GM23338 (cell line): ENCODE measurements at places on chromosomes 7 and 10. TPM values are rescaled to one million over a fixed set of nuclear protein-coding genes. Genes with fewer than 3 reads are reported as not detected.

- peak; percentile 4 for DNase-seq
Observed at GRCh38 chr10:59435707-59436106, 73.4 kb upstream of the FAM13C start.

NEUROD6 gene
- not detected in 2 replicates for total RNA-seq

GRCh38 chr7:28706584-28706983 is 251.5 kb downstream of the TRIL start:
- no peak for DNase-seq

DNA sequence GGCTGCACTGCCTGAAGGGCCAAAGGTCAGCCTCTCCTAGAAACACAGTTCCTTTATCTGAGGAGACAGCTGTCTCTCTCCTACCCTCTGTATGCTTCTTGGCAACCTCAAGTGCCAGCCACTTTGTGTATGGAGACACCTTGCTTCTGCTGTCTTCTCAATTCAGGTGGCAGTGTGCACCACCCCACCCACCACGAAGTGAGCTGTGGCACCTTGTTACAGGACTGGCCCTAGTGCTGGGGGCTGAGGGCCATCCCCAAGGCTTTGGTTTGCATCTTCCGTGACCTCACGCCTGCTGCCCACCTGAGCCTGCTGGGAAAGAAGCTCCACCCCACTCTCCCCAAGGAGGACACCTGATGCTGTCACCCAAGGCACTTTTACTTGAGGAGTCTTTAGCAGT is 47.1 kb upstream of the LRRC4 start:
- DNase-seq, result no peak

GRCh38 chr7:113444261-113444660 is 325.9 kb upstream of the SMIM30 start:
- DNase-seq, result no peak

DNA sequence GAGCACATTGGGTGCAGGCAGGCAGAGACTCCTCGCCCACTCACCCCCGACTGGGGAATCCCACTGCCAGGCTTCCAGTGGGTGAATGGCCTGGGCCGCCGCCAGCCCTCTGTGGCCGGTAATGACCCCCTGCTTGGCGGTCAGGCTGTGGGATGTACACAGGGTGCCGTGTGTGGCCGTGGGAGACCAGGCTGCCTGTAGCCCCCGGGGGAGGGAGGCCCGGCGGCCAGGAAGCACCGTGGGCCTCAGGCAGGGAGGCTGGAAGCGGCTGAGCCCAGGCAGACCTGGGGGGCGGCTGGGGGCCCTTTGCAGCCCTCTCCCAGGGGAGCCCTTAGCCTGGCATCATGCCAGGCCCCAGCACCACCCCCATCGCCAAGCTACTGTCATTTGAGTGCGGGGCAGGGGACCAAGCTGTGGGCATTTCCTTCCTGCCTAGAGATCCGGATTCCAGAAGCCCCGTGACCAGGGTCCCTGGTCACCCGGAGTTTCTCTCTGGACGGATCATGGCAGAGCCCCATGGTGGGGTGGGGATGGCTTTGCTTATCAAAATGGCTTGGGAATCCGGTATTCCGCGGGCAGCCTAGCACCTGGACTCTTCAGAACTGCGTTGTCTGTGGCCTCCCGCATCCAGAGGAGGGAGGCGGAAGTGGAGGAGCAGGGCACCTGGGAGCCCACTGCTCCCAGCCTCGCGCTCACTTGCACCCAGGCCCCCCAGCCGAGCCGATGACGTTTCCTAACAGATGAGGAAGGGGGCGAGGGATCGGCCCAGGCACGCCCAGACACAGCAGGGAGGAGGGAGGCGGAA is 1.1 kb downstream of the TTYH3 start:
- no peak for DNase-seq
